Gastroesophageal sphincter (tissue), 4 donors: ENCODE measurements at places on chromosomes 2 and 18. TPM values are rescaled to one million over a fixed set of nuclear protein-coding genes. Genes with fewer than 3 reads are reported as not detected.

Gene SCLY
- total RNA-seq: 14.2 TPM

Gene GKN1
- not detected for total RNA-seq

Gene CHRND
- not detected for total RNA-seq

Gene OR6B2
- not detected for total RNA-seq

GRCh38 chr2:138787053-138787666, 7.0 kb upstream of the NXPH2 start:
- no peak for ATAC-seq

DNA sequence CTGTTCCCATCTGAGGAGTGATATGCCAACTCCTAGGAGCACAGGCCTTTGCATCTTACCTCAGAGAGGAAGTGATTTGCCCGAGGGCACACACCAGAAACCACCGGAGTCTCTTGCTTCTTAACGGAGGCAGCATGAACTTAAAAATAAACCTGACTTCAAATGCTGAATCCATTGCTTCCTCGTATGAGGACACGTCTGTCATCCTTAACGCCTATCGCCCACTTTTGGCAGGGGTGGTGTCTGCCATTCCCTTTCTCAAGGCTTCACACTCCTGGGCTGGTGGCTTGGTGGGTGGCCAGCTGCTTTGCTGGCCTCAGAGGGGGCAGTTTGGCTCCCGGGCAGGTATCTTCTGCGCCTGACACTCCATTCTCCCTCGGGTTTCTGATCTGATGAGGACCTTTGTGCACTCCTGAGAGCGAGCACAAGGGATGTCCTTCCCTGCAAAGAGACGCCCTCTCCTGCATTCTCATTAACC, 1.1 kb upstream of the PREB start:
- no peak for ATAC-seq

DNA sequence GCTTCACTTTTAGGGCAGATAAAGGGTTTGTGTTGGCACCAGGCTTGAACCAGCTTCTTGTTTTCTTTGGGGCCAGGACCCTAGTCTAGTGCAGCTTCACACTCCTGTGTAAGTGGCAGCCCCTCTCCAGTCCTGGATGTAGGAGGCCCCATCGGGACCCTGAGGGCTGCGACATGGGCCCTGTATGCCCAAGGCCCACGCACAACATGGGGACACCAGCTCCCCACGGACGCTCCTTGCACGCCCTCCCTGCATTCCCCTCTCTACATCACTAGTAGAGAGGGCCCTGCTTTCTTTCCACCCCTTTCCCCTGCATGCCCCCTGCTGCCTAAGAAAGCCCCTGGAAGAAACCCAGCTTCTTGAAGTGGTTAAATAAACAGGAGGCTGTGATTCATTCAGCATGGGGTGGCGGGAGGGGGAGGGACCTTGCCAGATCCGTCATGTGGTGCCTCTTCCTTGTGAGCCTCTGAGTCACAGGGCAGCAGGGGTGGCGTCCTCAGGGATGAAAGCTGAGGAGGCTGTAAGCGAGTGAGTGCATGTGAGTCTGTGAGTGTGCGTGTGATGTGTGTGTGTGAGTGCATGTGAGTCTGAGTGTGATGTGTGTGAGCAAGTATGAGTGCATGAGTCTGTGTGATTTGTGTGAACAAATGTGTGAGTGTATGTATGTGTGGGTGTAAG, 42.5 kb downstream of the COPS8 start:
- ATAC-seq: peak; percentile 98

GRCh38 chr2:88669482-88670214, 21.8 kb upstream of the RPIA start:
- no peak for ATAC-seq

Gene SLC4A3
- total RNA-seq: 12.1 TPM

Gene FAM98A
- total RNA-seq: 54.8 TPM

Gene PJVK
- 3.8 TPM for total RNA-seq

- no peak for ATAC-seq
These were observed 174.4 kb downstream of the TMEM18 start for GRCh38 chr2:502831-503230.

- ATAC-seq: no peak
These were observed 5.8 kb upstream of the ITGAV start for GRCh38 chr2:186584053-186584452.

GRCh38 chr18:74709452-74709851, 111.8 kb downstream of the ZNF407 start:
- no peak for ATAC-seq
